ENCODE measurements at places on chromosomes 6 and 20.

GRCh38 chr20:19920381-19921138 lies 96.6 kb upstream of the NAA20 start:
- no peak for DNase-seq

DNA sequence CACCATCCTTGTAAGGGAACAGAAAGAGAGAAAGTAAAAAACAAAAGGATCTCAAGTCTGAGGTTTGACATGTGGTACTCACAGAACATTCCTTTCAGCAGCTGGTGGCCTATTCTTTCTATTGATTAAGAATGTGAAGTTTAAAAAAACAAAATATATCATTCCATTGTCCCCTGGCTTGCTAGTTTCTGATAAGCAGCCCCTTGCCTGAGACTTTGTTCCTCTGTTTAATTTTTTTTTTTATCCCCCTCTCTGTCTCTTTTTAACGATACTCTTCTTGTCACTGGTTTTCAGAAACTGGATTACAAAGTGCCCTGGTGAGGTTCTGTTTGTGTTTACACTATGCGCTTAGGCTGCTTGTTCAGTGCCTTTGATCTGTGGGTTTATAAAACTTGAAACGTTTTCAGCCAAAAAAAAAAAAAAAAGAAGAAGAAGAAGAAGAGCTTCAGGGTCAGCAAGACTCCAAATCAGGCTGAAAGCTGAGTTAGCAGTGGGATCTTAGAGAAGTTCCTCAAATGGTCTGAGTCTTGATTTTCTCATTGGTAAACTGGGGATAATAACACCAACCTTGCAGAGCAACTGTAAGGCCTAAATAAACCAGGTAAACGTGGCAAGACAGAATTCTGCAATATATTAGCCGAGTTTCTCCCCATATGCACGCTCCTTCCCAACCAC lies 45.1 kb upstream of the SLC22A23 start:
- no peak for DNase-seq

GRCh38 chr20:53030061-53030460 lies 57.9 kb downstream of the TSHZ2 start:
- DNase-seq, result no peak

DNA sequence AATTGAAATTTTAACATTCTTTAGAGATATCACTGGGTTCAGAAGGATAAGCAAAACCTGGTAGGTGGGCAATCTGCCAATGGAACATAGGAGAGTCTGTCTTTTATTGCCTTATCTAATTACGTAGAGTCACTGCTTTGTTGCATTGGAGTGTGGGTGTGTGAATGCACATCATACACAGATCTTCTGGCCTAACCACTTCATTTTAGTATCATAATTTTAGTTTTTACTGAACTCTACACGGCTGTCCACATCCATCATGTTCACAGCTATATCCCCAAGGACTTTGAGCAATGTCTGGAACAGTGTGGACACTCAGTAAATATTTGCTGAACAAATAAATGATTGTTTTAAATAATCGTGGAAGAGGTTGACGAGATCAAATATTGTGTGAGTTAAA lies 104.6 kb upstream of the AKIRIN2 start:
- no peak for DNase-seq

- DNase-seq, result no peak
These were observed 24.4 kb downstream of the TBC1D20 start for GRCh38 chr20:437787-438486.

DNA sequence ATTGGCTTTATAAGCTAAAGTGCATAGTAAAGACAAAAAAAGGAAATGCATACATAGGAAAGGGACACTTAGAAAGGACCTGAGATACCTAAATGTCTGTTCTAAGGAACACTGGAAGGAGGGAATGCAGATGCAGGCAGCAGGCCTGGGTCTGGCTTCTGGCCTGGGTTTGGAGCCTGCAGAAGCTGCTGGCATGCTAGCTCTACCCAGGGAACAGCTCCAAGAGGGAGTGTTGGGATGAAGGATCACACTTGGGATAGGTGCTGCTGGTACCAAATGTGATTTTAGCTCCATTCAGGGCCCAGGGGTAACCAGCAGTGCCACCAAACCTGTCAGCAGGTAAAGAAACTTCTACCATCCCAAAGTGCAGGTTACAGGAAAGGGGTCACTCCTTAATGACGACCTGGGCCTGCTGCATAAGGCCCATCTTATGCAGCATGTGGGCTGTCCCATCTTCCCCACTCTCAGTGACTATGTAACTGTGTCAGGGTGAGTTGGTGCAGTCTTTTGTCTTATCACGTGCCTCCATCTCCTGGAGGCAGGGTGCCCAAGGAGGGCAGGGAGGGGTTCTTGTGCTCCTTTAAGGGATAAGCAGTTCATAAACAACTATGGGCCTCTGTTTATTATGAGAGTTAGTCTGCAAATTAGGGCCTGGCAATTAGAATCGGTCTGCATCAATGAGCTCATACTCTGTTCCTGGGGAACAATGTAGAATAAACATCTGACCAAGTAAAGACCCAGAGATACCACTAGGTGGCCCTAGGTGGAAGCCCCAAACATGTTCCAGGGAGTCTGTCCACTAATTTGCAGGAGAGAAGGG lies 26.9 kb downstream of the DDX27 start:
- DNase-seq, result peak; percentile 15

GRCh38 chr6:23980965-23981364 lies 145.1 kb upstream of the NRSN1 start:
- no peak for DNase-seq

- no peak for DNase-seq
These were observed 68.8 kb downstream of the TTLL2 start for GRCh38 chr6:167393731-167394130.

DNA sequence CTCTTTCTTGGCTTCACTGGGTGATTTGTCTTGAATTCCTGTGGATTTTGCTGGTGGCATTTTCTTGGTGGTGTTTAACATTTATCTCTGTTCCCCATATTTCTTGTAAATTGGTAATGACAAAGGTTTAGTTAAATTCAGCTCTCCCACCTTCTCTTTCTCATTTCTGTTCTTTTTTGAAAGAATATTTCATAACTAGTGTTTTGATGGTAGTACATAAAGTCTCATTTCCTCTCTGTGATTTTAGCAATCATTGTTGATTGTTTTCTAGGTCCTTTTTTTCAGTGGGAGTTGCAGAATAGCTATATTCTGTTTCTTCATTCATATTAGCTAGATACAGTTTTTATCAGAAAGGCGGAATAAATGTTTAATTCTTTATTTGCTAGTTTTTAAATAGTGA lies 73.1 kb downstream of the QKI start:
- DNase-seq, result no peak

GRCh38 chr6:110317646-110318045 lies 40.5 kb downstream of the METTL24 start:
- no peak for DNase-seq

GRCh38 chr6:46104209-46104608 lies 25.6 kb upstream of the ENPP4 start:
- no peak for DNase-seq

DNA sequence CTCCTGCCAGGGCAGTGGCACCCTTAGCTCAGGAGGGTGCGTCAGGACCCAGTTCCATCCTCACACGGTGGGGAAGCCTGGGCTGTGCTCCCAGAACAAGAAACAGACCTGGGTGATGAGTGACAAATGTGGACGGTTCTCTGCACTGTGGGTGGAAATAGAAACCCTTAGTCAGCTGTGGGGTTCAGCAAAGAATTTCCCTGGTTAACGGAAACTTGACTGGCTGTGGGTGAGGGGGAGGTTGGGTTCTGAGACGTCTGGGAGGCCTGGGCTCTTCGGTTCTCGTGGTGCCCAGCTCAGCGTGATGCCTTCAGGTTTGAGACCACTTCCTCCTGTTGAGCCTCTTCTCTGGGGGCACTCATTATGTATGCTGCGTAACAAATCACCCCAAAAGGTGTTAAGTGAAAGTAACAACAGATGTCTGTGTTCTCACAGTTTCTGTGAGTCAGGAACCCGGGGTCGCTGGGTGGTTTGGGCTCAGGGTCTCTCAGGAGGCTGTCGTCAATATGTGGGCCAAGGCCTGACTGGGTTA lies 53.1 kb upstream of the FAM83D start:
- no peak for DNase-seq

DNA sequence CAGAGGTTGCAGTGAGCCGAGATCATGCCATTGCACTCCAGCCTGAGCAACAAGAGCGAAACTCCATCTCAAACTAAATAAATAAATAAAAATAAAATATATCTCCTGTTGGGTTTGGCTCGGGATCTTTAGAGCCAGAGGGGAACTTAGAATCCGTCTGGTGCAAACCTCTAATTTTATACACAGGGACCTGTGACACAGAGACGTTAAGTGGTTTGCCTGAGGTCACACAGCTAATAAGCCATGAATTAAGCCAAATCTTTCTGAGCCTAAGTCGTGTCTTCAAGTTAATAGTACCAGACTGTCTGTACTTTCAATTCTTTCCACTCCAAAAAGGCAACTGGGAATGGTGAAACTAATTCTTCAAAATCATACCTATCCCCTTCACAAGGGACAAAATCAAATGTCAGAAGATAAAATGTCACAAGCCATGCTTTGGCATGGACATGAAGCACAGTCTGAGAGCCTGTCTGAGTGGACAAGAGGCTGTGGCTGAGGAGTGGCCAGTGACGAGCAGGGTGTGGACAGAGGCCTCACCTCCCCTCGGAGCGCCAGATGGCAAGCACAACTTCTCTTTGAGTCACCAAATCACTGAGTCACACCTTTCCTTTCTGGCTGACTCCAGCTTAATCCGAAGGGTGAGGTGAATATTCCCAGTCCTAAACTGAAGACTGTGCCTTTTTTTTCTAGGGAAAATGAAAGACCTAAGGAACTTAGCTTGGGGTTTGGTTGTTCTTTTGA lies 177.4 kb downstream of the TFAP2A start:
- no peak for DNase-seq

DNA sequence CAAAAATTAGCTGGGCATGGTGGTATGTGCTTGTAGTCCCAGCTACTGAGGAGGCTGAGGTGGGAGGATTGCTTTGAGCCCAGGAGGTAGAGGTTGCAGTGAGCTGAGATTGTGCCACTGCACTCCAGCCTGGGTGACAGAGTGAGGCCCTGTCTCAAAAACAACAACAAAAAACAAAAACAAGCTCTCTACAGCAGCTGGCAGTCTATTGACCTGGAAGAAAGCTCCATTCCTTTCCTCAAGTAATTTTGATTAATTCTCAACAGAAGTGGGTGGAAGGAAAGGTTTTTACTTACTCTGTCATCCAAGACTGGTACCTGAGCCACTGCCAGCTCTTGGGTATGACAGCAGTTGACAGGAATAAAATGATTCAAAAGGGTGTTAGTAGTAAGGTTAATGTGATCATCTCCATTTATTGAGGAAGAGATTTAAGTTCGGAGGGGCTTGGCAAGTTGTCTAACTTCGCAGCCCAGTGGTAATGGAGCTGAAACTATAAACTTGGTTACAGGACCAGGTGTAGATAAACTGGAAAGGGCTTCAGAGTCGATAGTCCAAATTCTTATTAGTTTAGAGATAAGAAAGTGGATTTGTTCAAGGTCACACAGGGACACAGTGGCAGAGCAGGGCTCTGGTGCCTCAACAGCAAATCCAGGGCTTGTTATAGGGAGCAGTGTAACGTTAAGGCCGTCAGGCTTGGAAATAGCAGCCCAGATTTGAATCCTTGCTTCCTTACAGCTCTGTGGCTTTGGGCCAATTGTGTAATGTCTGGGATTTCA lies 14.8 kb downstream of the SRSF3 start:
- no peak for DNase-seq

DNA sequence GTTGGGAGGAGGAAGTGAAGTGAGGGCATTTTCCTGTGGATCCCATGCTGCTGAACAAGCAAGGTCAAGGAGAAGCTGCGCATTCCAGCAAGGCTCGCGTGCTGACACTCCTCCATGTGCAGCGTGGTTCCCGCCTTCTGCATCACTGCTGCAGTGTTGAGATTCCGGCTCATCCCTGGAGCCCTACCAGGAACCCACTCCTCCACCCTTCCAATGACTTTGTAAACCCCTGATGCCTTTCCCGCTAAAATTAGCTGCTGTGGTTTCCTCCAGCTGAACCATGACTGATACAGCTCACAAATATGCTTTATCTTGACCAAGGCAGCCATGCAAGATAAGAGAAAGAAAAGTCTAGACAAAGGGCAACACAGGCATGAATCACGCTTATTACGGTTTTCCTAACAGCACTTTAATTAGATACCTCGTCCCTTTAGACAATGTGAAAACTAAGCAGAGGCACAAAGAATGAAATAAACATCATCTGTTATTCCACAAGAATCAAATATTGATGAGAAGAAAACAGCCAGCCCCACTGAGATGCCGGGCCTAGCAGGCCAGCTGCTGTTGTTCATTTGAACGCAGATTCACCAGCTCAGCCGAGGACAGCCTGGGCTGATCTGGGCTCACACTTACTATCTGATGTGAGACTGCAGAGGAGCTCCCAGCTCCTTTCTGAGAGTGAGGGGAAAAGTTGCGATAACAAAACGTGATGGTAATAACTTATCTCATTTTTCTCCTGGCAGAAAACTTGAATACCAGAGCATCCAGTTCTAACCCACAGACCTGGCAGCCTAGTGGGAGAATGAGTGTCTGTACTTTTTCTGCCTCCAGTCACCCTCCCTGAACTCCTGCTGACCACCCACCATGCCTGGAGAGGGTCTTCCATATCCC lies 14.2 kb upstream of the BNIP5 start:
- no peak for DNase-seq

DNA sequence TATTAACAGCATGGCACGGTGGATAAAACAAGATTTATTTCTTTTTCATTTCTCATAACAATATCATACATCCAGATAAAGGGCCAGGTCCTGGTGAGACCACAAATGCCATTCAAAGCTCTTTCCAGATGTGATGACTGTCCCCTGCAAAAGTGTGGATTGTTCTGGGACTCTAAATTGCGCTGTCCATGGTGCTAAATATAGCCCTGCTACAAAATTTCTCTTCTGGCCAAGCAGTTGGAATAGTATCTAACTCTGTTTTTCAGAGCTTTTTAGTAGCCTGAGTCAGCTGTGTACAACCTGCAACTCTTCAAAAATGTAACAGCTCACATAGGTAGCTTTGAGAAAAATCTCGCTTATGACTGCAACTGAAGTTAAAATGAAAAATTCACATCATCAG lies 115.8 kb downstream of the MANEA start:
- DNase-seq, result no peak

GRCh38 chr6:145275019-145275418 lies 460.3 kb downstream of the EPM2A start:
- no peak for DNase-seq

DNA sequence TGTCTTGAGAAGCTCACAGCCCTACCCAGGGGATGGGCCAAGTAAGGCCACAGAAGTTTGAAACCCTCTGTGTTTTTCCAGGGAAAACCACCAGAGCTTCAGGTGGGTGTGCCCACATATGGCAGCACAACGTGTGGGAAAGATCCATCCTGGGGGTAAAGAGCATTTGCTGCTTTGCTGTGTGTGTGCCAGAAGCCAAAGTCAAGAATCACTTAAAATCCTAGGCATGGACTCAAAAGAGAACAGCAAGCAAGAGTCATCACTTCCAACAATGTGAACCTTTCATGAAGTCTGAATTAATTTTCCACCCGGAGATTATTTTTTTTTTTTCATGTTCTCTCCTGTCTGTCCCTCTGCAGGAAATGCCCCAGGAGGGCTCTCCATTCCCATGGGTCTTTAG lies 308.2 kb upstream of the SGK1 start:
- no peak for DNase-seq

Measured in amygdala (tissue), 56 donors.